ENCODE measurements at places on chromosomes 16 and 17.

GRCh38 chr17:71936977-71937376 lies 183.8 kb upstream of the SOX9 start:
- DNase-seq = no peak

- DNase-seq = no peak
Measured at GRCh38 chr17:75555679-75556153, 30.2 kb downstream of the LLGL2 start.

GRCh38 chr17:78781104-78781892 lies 775 bp downstream of the CYTH1 start:
- no peak for DNase-seq

- no peak for DNase-seq
Measured at GRCh38 chr16:3012828-3013420, at the start of gene CLDN9. CLDN9 (plus strand) TSS chr16:3012923; CDS start chr16:3013363, 440 bp downstream.

DNA sequence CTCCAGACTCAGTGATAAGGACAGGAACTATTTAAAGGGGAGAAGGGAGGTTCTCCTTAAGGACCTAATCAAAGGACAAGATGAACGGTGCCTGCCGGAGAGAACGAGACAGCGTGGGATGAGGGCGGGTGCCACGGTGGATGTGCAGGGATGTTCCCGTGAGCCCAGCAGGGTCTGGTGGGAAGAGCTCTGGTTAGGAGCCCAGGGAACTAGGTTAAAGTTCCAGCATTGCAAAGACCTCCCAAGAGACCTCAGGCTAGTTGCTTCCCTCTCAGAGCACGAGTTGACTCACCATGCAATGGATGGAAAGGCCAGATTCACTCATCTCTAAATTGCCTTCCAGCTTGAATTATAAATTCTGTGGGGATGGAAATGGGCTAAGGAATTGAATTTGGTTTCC lies 14.7 kb downstream of the CCR7 start:
- no peak for DNase-seq

GRCh38 chr17:79616801-79617200 lies 6.0 kb upstream of the RBFOX3 start:
- no peak for DNase-seq

DNA sequence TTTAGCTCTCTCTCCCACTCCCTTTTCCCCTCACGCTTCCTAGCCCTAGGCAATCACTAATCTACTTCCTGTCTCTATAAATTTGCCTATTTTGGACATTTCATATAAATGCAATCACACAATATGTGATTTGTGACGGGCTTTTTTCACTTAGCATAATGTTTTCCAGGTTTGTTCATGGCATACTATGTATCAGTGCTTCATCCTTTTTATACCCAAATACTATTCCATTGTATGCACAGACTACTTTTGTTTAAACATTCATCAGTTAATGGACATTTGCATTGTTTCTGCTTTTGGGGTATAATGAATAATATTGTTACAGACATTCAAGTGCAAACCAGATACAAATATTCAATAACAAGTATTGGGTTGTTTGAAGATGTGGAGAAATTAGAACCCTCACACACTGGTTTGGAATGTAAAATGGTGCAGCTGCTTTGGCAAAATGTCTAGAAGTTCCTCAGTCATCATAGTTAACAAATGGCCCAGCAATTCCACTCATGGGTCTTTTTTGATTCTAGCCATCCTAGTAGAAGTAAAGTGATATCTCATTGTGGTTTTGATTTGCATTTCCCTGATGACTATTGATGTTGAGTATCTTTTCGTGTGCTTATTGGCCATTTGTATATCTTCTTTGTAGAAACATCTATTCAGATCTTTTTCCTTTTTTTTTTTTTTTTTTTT lies 67.7 kb downstream of the TBX4 start:
- DNase-seq = no peak

DNA sequence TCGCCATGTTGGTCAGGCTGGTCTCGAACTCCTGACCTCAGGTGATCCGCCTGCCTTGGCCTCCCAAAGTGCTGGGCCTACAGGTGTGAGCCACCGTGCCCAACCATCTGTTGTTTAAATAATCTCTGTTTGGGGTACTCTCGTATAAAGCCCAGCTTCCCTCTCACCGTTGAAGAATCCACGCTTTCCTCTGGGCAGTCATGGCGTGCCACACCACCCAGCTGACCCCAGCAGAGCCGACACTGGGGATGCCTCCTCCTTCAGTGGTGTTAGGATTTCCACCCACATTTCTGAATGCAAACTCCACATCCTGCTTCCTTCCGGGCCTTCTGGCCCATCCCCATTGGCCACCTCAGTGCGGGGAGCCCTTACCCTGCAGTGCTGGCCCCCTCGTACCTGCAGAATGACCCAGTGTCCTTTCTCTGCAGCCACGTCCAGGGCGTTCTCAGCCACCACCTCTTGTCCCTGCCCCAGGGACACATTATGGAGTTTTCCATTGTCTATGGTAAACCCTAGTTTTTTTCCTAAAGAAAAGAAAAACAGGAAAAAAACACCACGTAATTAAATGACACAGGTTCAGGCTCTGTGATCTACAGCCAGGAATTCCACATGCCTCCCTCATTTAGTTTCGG lies 60.4 kb downstream of the PGS1 start:
- DNase-seq = no peak

DNA sequence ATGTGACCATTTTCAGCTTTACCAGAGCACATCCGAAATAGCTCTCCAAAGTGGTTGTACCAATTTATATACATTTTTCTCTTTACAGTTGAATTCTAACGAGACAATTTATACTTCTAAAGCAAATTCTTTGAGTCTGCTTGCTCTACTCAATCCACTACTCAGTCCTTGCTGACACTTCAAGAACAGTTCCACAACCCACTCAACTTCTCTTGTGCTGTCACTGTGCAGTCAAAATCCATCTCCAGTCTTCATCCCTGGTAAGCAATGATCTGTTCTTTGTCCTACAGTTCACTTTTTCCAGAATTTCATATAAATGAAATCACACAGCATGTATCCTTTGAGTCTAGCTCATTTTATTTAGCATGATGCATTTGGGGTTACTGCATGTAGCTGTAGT lies 30.6 kb downstream of the NETO2 start:
- DNase-seq = no peak

- no peak for DNase-seq
Measured at GRCh38 chr17:48491527-48492273, 39.1 kb downstream of the HOXB1 start.
